Neural crest cell (in vitro differentiated cells): ENCODE measurements at places on chromosomes 12 and 14. TPM values are rescaled to one million over a fixed set of nuclear protein-coding genes. Genes with fewer than 3 reads are reported as not detected.
A peak's percentile ranks its signal among the peaks of the same experiment; 100 is the strongest.

DNA sequence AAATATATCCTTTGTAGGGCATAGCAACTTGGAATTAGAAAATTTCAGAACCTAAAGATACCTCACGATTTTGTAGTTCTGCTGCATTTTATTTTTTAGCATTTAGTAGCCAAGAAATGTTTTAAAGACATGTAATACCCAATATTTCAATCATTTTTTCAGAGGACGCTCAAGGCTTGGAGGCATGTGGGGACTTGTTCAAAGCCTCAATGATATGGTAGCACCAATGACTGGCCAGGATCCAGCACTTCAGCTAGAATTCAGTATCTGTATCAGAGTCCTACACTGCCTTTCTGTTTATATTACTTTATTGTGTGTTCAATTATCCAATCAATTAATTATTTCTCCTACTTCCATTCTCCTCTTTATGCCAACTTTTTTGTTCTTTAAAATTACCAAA lies 154.8 kb upstream of the NEDD1 start:
- H3K4me3 ChIP-seq, result no peak overlapping the region
- no peaks in the 10 kb centered on the region for H3K4me1 ChIP-seq
- no peak for DNase-seq
- H3K27me3 ChIP-seq, result no peaks in the 10 kb centered on the region
- H3K27ac ChIP-seq, result no peak overlapping the region

DNA sequence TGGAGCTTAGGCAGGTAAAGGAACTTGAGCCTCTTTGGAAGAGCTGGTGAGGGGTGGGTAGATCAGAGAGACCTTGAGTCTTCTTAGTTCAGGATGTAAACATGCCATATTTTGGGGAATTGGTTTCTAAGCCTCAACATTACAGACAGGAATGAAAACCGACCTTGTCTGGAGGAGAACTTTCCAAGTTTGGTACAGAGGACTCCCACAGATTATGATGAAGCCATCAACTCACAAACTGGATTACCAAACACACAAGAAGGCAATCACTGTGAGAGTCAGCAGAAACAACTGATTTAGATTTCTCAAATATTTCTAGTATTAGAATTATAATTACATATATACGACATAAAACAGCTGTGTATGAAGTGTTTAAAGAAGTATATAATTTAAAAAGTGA lies 22.3 kb upstream of the AMN1 start:
- H3K27ac ChIP-seq, result no peak overlapping the region
- no peaks in the 10 kb centered on the region for H3K27me3 ChIP-seq
- DNase-seq, result no peak
- no peak overlapping the region for H3K4me3 ChIP-seq

DNA sequence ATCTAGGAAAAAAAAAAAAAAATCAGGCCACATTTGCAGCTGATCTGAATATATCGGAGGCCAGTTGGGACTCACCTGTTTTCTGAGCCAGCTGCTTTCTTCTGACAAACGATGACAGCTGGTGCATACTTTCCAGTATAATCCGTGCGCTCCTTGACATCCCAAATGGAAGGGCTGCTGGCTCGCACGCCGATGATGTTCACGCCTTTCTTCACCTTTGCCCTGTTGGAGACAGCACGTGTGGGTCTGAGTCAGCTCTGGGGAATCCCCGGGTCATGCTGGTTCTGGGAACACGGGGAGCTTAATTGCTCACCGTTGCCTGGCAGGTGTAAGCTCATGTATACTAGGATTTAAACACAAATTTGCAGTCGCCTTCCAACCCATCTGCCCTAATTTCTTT lies 372.8 kb downstream of the TMEM132D start:
- H3K4me3 ChIP-seq, result no peak overlapping the region
- H3K4me1 ChIP-seq, result peaks cover 5% of the 10 kb centered on the region
- H3K36me3 ChIP-seq, result no peaks in the 10 kb centered on the region
- no peak overlapping the region for H3K27ac ChIP-seq
- no peaks in the 10 kb centered on the region for H3K27me3 ChIP-seq

Gene ERP27
- total RNA-seq, result not detected in 2 replicates

DNA sequence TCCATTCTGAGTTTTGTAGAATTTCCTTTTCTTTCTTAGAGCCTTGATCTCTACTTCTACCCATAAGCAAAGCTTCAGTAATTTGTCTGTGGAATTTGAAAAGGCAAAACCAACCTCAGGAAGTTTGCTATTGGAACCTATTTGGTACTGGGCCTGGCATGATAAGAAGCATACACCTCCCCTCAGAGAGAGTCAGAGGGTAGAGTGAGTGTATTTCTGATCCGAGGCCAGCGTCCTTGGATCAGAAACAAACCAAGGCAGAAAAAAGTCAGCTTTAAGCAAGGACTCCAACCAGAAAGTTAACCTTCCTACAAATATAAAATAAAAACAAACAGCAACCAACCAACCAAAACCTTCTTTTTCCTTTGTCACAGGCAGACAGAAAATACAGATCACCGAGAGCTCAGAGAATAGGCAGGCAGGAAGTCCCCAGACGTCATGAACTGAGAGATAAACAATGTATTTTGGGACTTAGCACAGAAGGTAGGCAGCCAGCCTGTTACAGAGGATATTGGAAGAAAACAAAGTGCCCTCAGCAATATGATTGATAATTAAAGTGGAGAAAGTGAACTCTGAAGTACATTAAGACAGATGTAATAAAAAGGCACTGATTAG lies 141.5 kb downstream of the NEDD1 start:
- DNase-seq, result no peak
- H3K27ac ChIP-seq, result peak overlapping the region; percentile 76
- H3K27me3 ChIP-seq, result no peaks in the 10 kb centered on the region
- H3K4me3 ChIP-seq, result no peak overlapping the region

Gene SDR39U1
- total RNA-seq, result 64.6 and 76.7 TPM in 2 replicates

Gene IFNG-AS1
- total RNA-seq, result not detected in 2 replicates

GRCh38 chr14:75274899-75275569 lies 3.6 kb upstream of the FOS start:
- no peak for DNase-seq
- peak overlapping the region; percentile 31 for H3K4me3 ChIP-seq
- H3K27ac ChIP-seq, result no peak overlapping the region
- H3K4me1 ChIP-seq, result peaks cover 47% of the 10 kb centered on the region
- peaks cover 32% of the 10 kb centered on the region for H3K27me3 ChIP-seq
- H3K36me3 ChIP-seq, result no peaks in the 10 kb centered on the region

Gene ACOT6
- total RNA-seq, result not detected in 2 replicates

DNA sequence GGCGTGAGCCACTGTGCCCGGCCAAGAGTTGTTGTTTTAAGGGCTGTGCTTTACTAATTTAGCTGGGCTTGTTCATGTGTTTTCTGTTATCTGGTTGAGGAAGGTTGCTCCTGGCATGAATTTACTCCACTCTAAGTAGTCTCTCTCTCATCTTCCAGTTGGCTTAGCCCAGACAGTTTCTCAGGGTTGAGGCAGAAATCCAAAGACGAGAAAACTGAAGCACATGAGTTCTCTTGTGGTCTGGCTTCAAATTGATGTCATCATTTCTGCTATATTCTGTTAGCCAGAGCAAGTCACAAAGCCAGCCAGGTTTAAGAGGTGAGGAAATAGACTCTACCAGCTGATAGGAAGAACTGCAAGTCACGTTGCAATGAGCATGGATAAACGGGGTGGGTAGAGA lies 57.9 kb downstream of the E2F7 start:
- no peak overlapping the region for H3K4me3 ChIP-seq
- no peaks in the 10 kb centered on the region for H3K27me3 ChIP-seq
- H3K4me1 ChIP-seq, result peaks cover 6% of the 10 kb centered on the region
- H3K27ac ChIP-seq, result no peak overlapping the region
